ENCODE measurements at places on chromosomes 1 and 21.

DNA sequence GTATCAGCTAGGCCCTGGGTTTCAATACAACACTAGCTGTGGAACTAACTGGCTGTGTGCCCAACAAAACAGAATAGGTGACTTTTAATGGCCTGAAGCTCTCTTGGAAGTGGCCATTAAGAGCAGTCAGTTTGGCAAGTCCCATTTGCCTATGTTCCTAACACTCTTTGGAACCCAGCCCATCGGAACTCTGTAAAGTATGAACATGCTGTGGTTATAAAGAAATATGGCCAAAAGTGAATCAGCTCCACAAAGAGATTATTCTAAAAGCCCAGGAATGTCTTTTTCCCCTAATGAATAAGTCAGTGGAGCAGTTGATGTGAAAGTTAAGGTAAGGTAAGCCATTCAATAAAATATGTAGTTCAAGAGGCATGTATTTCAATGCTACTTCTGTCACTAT, 223.7 kb upstream of the ADAMTS5 start:
- no peak for DNase-seq

DNA sequence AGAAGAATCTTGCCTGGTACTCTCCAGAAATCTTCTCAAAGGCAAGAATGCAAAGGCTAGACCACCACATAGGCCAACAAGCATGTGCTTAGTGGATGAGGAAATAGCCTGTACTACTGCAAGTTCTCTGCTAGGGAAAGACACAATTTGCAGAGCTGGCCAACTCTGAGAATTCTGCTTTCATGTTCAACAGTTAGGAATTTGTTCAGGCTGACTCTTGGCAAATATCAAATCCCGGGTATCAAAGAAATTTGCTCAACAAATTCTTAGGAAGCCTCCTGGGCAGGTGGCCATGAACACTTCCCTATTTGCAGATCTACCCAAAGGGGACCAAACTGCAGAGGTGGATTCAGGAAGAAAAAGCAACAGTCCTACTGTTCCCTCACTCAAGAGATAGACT, 15.0 kb upstream of the H3-3A start:
- DNase-seq = no peak

- no peak for DNase-seq
These were observed 571 bp upstream of the CAPN9 start for GRCh38 chr1:230746617-230747016.

- DNase-seq = no peak
These were observed 532 bp downstream of the ERO1B start for GRCh38 chr1:236281198-236281653.
